ENCODE measurements at places on chromosomes 7 and 10.

GRCh38 chr7:159086301-159086925 is 58.3 kb downstream of the VIPR2 start:
- DNase-seq = no peak

GRCh38 chr10:129695671-129696070 is 228.6 kb downstream of the MGMT start:
- DNase-seq = no peak

DNA sequence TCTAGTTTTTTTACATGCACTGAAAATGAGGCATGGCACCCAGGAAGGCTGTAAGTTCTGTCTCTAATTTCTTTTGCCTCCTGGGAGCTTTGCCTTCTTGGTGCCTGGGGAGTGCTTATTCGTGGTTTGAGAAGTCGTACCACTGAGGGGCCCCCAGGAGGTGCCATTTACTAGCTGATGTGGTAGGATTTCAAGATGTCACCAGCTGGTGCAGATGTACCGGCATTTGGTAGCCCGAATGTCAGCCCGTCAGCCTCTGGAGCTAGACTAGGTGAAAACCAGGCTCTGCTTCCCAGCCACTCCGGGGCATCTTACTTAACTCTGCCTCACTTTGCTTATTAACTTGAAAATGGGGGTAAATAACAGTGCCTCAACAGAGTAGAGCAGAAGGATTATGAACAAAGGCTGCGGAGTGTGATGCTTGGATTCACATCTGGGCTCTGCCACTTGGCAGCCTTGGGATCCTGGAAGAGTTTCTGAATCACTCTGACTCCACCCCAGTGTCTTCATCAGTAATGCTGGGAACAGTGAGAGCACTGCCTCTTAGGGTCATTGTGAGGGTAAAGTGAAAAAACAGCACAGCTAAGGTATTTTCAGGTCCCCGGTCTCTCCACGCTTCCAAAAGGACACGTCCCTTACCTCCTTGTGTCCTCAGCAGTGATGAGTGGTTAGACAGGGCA is 31.4 kb upstream of the BTBD16 start:
- no peak for DNase-seq

DNA sequence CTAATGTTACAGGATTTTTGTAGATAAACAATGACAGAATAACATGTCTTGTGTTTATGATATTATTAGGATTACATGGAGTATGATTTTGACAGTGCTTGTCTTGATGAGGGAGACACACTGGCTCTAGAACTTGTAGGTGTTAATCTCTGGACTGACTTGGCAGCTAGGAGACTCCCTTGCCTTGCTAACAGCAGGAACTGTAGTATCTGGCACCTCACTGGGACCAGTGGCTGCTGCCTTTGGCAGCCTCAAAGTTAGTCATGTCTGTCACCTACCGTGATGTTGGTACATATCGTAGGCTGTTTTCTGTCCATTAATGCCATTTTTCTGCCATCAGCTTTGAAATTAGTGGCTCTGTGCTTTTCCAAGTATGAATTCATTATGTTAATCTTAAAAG is 261.5 kb downstream of the CDK14 start:
- no peak for DNase-seq

- no peak for DNase-seq
These were observed 268.3 kb upstream of the MEOX2 start for GRCh38 chr7:15954671-15955354.

DNA sequence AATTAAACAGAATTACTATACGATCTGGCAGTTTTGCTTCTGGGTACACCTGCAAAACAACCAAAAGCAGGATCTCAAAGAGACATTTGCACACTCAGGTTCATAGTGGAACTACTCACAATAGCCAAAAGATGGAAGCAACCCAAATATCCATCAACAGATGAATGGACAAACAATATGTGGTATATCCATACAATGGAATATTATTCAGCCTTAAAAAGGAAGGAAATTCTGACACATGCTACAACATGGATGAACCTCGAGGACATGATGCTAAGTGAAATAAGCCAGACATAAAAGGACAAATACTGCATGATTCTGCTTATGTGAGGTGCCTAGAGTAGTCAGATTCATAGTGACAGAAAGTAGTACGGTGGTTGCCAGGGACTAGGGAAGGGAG is 330.7 kb downstream of the PLXNA4 start:
- DNase-seq = no peak

DNA sequence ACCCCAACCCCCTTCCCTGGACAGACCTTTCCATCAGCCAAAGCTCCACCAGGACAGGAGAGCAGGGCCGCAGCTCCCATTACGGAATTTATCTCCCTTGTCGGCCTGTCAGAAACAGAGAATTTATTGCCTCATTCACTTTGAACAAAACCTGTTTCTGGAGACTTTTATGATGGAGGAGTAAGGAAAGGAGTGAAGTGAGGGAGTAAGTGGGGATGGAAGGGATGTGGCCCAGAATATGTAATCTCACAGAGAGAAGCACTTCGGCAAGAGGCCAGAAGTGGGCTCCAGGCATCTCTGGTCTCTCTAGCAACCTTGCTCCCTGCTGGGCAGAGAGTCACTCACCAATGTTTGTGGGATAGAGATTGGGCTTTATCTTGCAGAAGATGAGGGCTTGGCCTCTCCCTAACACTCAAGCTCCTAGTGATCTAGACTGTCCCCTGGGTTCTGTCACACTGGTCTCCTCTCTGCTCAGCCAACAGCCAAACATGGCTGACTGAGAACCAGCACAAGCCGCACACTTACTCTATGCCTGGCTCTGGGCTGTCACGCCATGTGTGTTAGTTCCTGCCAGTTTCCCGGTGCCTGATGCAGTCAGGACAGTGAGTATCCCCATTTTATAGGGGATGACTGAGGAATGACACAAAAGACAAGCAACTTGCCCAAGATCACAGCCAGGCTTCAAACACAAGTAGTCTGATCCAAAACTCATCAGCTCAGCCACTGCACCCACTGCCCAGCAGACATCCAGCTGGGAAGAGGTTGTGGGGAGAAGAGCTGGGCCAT is 149.4 kb upstream of the ZMIZ1 start:
- no peak for DNase-seq

- no peak for DNase-seq
These were observed 55.3 kb downstream of the SLC25A13 start for GRCh38 chr7:96266580-96266979.

DNA sequence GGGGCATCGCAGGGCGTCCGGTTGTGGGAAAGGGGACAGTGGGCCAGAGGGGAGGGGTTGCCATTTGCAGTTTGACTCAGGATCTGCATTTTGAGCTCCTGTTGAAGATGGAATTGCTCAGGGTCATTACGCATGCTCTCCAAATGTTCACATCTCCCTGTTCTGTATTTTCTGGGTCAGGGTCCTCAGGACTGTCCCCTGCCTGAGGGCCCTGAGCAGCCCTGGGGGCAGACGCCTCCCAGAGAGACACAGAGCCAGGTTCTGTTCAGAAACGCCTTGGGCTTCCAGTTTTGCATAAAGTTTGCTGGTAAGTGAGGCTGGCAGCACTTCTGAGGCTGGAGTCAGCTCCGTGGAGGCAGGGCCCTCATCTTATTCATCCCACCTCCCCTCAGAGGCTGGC is 34.1 kb upstream of the NUB1 start:
- DNase-seq = no peak

DNA sequence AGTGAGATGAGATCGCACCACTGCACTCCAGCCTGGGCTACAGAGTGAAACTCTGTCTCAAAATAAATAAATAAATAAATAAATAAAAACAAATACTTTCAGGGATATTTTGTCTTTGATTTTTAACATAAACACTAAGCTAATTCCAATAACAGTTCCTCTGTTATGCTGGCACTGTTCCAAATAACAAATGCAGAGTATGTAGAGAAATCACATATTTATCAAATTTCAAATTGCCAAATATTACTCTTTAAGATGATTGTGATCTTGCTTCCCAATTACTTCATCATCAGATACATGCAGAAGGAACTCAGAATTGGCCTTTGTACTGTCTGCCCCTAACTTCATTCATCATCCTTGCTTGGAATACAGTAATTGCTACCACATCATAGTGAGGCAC is 19.7 kb downstream of the FAM24A start:
- DNase-seq = no peak

DNA sequence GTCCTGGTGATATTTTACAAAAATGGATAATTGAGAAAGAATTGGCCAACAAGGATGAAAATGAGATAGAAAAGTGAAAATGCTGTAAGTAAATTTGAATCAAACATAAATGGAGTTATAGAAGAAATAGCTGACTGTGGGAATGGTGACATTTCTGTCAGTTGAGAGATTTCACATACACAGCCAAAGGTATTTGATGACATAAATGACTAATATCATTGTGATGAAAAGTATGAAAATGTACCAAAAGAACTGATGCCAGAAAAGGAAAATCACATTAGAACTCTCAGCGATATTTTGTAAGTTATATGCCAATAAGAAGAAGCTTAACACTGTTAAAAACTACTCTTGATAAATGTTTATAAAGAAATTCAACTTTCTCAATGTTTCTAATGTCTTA is 54.9 kb downstream of the TFPI2 start:
- DNase-seq = no peak

- no peak for DNase-seq
These were observed 33.7 kb downstream of the RAB11FIP2 start for GRCh38 chr10:118012952-118013525.

DNA sequence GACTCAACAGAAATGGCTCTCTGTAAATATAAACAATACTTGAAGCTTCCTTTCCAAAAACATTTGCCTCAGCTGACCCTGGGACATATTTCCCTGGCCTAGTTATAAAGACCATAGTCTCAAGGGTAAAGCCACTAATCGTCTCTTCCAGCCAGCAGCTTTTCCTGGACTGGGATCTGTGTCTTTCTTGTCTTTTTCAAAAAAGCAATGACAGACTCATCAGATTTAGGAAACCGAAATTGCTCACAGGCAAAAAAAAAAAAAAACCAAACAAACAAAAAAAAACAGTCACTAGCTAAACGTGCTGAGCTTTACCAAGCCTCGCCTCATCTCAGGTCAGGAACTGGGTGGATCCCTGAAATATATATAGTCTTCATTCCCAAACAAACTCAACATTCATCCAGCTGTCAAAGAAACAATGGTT is 23.5 kb downstream of the STN1 start:
- DNase-seq = no peak

Measured in CD4-positive, alpha-beta memory T cell (primary cell).